ENCODE measurements at places on chromosomes 12 and 14.

- no peak for DNase-seq
Measured at GRCh38 chr12:105343836-105344235, 13.3 kb downstream of the C12orf75 start.

DNA sequence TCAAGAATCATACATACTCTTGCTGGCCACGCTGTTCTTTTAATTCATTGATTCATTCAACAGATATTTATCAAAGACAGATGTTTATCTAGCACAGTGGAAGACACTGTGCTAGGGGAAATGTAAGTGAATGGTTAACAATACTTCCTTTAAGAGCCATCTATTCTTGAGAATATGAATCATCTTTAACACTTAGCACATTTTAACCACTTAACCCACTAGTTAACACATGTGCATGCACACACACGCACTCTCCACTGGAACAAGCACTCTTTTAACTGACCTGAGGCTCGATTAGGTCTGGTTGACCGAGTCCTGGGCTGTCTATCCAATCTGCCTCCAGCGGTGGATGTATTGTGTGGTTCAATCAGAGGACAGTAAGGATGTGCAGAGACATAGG, 34.6 kb downstream of the LMNTD1 start:
- DNase-seq, result no peak

GRCh38 chr12:124543590-124544310, 23.7 kb downstream of the NCOR2 start:
- DNase-seq, result peak; percentile 66

DNA sequence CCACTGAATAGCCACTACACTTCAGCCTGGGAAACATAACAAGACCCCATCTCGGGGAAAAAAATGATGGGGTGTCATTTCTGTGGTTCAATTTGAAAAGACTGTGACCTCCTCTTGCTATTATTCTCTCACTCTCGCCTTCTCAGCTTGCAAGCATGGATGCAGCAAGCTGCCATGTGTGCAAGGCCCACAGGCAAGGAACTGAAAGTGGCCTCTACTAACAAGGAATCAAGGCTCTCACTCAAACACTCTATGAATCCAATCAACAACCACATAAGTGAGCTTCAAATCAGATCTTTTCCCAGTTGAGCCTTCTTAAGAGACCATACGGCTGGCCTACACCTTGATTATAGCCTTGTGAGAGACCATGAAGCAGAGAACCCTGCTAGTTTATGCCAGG, 17.9 kb upstream of the DHRS7 start:
- DNase-seq, result no peak

GRCh38 chr14:89146274-89146673, 270.8 kb downstream of the FOXN3 start:
- DNase-seq, result no peak

DNA sequence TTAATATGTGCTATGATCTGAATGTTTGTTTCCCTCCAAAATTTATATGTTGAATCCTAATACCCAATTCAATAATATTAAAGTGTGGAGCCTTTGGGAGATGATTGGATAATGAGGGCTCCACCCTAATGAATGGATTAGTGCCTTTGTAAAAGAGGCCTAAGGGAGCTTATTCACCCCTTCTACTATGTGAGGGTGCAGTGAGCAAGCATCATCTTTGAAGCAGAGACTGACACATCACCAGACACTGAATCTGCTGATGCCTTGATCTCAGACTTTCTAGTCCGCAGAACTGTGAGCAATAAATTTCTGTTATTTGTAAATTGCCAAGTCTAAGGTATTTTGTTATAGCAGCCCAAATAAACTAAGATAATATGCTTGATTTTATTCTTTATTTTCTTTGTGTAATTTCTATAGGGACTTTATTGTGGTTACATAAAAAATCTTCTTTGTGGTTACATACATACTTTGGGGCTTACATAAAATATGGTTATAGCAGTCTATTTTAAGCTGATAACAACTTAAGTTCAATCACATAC, 131.1 kb upstream of the SLC38A2 start:
- no peak for DNase-seq

Measured in NCI-H1105 (cell line).